CD4-positive, alpha-beta T cell treated with Interleukin-10 for 1 hour (primary cell): ENCODE measurements at places on chromosomes 7 and 10.

DNA sequence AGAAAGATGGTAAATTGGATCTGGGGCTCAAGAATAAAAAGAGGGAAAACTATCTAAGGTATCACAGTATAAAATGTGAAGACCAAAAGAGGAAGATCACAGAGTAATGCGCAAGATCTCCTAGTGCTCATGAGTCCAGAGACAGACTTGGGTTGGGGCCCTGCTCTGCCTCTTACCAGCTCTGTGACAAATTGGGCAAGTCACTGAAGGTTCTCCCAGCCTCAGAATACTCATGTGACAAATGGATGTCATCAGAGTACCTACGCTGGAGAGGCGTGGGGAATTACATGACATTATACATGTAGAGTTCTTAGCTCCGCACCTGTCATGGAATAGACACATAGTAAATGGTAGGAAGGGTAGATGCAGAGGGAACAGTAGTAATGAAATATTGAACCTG lies 124.4 kb downstream of the DOCK4 start:
- no peak for DNase-seq

DNA sequence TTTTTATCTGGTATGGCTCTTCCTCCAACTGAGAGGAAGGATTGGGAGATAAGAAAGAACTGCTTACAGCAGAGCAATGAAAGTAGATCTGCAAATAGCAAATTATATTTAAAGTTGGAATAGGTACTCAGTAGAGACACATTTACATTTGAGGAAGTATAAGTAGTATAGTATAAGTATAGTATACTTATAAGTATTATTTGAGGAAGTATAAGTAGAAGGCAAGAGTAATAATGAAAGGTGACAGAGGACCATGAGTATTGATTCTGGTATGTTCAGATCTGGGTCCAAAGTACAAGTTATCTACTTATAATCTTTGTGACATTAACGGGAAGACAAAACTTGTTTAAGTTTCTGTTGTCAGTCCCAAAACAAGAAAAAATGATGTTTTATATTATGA lies 527.6 kb upstream of the SORCS1 start:
- DNase-seq, result no peak

GRCh38 chr10:116245156-116245555 lies 27.9 kb downstream of the GFRA1 start:
- no peak for DNase-seq

GRCh38 chr10:124741922-124742412 lies 2.2 kb downstream of the FAM53B start:
- no peak for DNase-seq

DNA sequence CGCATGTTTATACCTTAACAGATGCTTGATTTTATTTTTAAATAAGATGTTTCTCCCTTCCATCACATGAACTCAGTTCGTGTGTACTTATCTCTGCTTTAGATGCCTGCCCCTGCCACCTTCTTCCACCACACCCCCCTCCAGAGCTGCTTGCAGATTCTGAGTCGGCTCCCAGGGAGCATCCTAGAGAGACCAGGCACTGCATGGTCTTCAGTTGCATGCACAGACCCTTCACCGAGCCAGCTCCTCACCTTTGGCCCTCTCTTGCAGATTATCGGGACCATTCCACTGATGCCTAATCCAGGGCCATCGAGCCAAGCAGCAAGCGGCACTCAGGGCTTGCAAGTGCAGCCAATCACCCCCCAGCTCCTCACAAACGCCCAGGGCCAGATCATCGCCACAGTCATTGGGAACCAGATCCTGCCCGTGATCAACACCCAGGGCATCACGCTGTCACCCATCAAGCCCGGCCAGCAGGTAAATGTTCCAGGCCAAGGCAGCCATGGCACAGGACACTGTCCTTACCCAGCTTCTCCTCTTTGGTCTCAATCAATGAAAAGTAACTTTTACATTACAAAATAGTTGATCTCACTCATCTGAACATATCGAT lies 133.3 kb upstream of the YAE1 start:
- no peak for DNase-seq

DNA sequence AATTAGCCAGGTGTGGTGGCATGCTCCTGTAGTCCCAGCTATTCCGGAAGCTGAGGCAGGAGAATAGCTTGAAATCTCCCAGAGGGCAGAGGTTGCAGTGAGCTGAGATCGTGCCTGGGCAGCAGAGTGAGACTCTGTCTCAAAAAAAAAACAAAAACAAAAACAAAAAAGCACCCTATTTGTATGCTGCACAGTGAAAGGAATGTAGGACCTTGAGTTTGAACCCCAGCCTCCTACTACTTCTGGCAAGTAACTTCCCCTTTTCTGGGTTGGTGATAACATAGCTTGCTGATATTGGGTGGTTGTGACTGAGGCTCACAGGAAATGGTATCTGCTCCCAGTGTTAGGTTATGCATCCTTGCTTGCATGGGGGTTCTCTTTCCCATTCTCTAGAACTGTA lies 205.3 kb downstream of the BUB3 start:
- DNase-seq, result no peak

- DNase-seq, result no peak
Measured at GRCh38 chr7:94190599-94191061, 186.5 kb upstream of the BET1 start.

GRCh38 chr7:4058158-4058557 lies 623.9 kb upstream of the FOXK1 start:
- DNase-seq, result no peak

DNA sequence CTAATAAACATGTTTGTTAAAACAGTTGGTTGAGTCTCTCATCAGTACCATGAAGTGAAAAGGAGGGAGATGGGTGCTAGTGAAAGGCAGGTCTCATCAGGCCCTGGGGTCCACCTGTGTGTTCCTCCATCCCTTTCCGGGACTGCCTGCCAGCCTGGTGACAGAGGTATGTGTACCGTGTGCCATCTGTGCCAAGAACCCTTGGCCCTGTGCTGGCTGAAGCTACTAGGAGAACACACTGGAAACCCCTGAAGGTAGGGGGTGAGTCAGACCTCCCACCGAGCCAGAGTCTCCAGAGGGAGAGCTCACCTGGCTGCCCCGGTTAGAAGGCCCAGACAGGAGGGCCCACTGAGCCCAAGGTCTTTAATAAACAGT lies 2.3 kb downstream of the DDIT4 start:
- no peak for DNase-seq

GRCh38 chr7:121909716-121910345 lies 36.9 kb downstream of the PTPRZ1 start:
- DNase-seq, result no peak

DNA sequence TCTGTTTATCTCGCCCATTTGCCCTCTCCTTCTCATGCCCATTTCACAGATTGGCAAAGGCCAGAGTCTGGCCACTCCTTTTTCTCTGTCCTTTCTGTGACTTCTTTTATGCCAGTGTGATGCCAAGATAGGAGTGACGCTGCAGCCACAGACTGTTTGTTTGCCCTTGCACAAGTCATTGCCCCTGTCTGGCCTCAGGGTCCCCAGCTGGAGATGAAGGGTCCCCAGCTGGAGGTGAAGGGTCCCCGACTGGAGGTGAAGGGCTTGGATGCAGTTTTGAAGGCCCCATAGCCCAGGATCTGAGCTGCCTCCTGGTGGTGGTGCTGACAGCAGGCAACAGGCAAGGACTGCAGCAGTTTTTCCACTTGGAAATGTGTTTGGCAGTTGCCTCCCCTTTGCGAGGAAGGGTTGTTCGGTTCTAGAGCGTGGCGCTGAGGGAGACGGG lies 50.8 kb upstream of the SLC29A3 start:
- no peak for DNase-seq

- no peak for DNase-seq
Measured at GRCh38 chr10:21421016-21421415, 104.5 kb downstream of the SKIDA1 start.

GRCh38 chr7:91098566-91098965 lies 165.7 kb upstream of the FZD1 start:
- DNase-seq, result no peak

GRCh38 chr10:12717981-12718707 lies 283.4 kb downstream of the CCDC3 start:
- no peak for DNase-seq
